ENCODE measurements at places on chromosomes 2 and 18.
A peak's percentile ranks its signal among the peaks of the same experiment; 100 is the strongest.

GRCh38 chr18:46035696-46036680, 36.1 kb downstream of the PSTPIP2 start:
- peak; percentile 54 for DNase-seq

- peak; percentile 35 for DNase-seq
These were observed 27.3 kb downstream of the GKN2 start for GRCh38 chr2:68925295-68925896.

DNA sequence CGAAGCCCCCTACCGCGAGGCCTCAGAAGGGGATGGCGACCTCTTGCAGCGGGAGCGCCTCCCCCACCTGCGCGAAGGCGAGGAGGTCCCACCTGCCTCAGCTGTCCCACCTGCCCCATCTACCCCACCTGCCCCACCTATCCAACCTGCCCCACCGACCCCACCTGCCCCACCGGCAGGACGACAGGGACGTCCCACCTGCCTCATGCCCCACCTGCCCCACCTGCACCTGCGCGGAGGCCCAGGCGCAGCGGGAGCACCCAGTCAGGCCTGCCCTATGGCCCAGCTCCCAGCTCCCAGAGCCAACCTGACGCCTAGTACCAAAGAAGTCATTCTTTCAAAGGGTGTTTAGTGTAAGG, 489.1 kb upstream of the SMIM21 start:
- DNase-seq, result no peak

DNA sequence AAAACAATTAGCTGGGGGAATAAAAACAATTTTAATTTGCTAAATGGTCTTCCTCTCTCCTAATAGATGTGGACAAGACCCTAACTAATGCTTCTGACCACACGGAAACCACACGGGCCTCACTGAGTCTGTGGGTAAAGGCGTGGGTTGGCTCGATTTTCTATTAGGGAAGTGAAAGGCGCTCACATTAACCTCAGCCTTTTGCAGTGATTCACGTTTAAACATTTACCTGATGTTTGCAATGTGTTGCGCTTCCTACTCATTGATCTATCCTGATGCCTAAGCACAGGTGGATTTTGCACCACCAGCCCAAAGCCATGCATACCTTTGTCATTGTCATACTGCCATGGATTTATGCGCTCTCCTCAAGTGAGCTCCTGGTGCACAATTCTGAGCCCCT, 35.6 kb upstream of the NRP2 start:
- DNase-seq, result no peak

GRCh38 chr2:159553727-159554126, 62.6 kb downstream of the BAZ2B start:
- no peak for DNase-seq

- no peak for DNase-seq
These were observed 38.2 kb upstream of the LRPPRC start for GRCh38 chr2:44033947-44034346.

DNA sequence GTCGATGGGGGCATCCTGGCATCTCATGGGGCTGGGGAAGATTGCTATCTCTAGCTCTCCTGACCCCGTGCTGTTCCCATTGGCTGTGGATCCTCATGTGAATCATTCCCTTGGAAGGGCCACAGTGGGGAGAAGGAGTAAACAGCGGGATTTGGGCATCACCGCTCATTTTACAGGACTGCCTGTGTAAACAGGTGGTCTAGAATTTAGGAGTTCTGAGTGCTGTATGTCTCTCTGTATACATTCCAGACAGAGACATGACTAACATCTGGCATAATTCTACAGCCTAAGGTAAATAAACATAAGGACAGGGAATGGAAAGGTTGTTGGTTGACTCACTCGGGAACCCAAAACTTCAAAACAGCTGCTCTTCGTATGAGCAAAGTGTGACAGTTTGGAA, 92.7 kb downstream of the COPS8 start:
- DNase-seq, result peak; percentile 84

DNA sequence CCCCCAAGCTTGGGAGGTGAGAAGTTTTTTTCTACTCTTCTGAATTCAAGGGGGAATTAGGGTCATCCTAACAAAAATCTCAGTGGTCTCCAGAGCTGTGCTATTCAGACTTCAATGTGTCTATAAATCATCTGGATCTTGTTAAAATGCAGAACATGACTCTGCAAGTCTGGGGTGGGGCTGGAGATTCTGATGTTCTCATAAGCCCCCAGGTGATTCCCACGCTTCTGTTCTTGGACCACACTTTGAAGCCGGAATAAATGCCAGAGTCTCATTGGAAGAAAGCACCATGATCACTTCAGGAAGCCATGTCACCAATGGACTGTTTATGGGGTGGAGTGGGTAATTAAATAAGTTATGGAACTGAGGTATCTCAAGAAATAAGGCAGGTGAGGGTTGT, 22.2 kb upstream of the SLC16A14 start:
- DNase-seq, result no peak

- DNase-seq, result peak; percentile 43
These were observed 46.4 kb downstream of the SLC8A1 start for GRCh38 chr2:40405465-40405864.

DNA sequence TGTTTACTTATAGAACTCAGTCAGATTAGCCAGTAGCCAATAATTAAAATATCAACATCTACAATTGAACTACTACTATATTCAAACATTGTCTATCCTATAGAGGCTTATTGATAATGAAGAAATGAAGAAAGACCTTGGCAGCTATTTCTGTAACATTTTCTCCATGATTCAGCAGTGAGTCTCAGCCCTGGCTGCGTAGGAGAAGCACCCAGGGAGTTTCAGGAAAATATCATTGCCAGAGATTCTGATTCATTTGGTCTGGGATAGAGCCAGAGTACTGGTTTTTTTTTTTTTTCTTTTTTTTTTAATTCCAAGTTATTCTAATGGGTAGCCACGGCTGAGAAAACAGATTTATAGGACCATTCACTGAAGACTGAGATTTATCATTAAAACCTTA, 404.8 kb downstream of the TXNL1 start:
- peak; percentile 85 for DNase-seq

- no peak for DNase-seq
These were observed 70.1 kb downstream of the EML4 start for GRCh38 chr2:42239289-42239661.

DNA sequence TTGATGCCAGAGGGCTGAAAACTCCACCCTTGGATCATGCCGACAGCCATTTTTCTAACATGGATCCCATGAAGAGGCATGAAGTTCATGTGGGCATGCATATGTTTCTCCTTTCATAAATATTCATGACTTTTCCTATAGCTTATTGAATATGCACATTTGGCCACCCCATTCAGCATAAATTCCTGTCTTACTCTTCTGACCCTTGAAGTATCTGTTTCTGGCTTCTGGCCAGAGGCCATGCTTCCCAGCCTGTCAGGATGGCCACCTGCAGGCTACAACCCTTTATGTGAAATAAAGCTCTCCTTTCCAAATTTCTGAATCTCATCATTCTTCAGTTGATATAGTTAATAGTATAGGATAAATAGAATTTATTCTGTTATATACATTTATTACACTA, 19.6 kb upstream of the MSTN start:
- no peak for DNase-seq

DNA sequence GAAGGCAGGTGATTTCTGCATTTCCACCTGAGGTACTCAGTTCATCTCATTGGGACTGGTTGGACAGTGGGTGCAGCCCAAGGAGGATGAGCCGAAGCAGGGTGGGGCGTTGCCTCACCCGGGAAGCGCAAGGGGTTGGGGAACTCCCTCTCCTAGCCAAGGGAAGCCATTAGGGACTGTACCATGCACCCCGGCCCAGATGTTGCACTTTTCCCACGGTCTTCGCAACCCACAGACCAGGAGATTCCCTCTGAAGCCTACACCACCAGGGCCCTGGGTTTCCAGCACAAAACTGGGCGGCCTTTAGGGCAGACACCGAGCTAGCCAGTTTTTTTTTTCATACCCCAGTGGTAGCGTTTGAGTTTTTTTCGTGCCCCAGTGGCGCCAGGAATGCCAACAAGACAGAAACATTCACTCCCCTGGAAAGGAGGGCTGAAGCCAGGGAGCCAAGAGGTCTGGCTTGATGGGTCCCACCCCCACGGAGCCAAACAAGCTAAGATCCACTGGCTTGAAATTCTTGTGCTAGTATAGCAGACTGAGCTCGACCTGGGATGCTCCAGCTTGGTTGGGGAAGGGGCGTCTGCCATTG, 75.9 kb upstream of the RANBP2 start:
- no peak for DNase-seq

DNA sequence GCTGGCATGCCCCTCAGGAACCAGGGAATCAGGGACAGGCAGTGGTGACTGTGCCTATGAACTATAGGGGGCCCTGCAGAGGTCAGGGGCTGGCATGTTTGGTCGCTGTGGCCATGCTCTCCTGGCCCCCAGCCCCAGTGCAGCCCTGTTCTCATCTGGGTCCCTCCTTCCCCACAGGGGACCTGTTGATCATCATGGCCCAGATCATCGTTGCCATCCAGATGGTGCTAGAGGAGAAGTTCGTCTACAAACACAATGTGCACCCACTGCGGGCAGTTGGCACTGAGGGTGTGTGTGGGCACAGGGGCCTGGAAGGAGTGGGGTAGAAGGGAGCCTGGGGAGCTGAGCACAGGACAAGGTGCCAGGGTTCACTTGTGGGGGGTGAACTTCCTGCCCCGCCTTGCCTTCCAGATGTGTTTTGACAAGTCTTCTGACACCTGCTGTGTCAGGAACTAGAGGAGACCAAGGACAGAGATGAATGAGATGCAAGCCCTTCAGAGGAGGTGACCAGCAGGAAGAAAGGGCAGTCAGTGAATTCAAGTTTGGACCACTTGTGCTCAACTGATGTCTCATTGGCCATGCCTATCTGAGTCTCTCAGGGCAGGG, 9.6 kb upstream of the CENPA start:
- no peak for DNase-seq

GRCh38 chr2:199987586-199987985, 32.2 kb downstream of the MAIP1 start:
- no peak for DNase-seq

- DNase-seq, result no peak
These were observed 358.2 kb upstream of the MYT1L start for GRCh38 chr2:2689306-2689705.

- no peak for DNase-seq
These were observed 22.9 kb downstream of the APCDD1 start for GRCh38 chr18:10477121-10477862.

DNA sequence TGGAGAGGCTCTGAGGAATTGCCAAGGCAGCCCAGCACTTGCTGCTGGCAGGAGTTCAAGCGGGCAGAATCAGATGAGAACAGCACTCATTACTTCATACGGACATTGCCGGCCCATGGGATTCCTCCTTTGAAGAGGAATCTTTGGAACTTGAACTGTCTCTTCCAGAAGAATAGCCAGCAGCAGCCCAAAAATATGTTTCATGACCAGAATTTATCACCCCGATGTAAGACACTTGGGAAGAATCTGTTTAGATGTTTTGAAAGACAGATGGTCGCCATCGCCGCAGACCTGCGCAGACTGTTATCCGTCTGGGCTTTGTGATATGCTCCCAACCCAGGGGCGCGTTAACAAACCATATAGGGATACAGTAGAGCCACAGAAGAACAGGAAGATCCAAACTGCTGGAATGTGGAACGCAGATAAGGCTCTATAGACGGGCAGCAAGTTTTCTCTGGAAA, 3.7 kb upstream of the ADI1 start:
- DNase-seq, result no peak

GRCh38 chr2:108988796-108989713, at the start of gene EDAR:
Gene EDAR, minus strand, starts transcription at chr2:108989220. Its CDS starts 58,206 bp downstream, at chr2:108931014.
- DNase-seq, result no peak

DNA sequence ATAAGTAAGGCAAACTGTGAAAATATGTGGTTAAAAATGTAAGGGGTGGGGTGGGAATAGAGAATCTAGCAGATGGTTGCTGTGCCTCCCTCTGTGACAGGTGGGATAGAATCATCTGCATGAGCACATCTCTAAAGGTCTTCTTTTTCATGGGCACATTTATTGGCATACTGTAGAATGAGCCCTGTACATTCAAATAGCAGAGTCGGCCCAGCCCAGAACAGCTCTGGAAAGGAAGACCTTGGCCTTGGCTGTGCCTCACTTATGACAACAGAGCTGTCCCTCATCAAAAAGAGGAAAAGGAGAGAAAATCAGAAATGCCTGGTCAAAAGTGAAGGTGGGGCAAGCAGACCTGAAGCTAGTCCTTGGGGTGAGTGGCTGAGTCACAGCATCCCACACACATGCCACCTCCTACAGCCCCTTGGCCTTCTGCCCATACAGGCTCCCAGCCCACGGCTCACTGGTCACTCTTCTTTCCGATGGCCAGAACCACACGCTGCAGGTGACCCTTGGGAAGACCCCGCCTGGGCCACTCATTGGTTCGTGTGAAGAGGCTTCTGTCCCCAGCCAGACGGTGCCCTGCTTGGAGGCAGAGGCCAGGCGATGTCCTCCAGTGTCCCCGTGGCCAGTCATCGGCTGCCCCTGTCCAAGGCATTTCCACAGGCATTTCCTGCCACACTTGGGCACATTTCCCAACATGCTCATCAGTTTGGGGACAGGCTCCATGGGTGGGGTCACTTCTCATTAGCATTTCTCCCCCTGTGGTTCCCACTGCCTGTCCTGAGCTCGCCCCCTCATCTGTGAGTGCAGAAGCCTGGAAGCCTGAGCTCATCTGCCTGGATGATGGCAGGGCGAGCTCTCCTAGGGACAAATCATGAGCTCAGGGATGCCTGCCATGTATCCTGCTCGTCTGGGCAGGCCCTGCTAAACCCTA, 113.6 kb downstream of the MCFD2 start:
- peak; percentile 39 for DNase-seq
